Left renal cortex interstitium (tissue), 4 donors: ENCODE measurements at places on chromosomes 6 and 20.

DNA sequence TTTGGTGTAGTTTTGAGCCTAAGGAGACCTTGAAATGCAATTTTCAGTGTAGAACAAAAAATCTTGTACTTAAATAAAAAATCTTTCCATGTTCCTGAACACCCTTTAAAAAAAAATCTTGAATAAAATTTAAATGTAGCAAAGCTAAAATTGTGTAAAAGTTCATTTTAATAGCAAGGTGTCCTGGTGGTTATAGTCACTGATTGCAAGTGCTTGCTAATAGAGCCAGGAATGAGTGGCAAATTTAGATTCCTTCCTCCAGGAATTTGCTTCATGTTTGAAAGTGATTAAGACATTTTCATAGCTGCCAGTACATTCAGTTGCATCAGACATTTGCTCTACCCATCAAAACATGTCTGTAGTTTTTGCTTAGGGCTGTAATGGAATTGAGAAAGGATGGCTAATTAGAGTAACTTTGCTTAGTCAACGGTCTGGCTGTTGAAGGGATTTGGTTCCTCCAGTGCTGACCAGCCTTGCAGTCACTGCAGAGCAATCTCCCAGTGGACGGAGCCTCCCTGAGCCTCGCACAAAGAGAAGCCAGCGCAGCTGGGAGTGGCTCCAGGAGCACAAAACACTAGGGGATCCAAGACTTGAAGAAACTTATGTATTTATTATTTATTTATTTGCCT is 36.5 kb downstream of the AKAP12 start:
- DNase-seq: no peak

- no peak for DNase-seq
These were observed 218.9 kb downstream of the PLCB4 start for GRCh38 chr20:9287826-9288225.

DNA sequence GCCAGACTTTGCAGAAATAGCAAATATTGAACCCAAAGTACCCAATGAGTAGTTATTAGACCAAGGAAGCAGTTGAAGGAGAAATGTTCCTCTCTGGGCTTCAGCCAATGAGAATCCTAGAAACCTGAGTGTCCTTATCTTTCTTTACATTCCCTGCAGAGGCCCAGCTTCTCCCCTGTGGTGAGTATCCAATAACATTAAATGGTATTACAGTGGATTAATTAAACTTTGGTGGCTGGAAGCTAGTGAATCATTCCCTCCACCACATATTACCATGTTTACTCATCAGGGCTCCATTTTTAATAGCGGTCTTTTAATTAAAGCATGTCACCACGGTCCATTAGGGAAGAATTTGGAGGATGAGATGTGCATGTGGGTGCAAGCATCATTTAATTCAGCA is 74.0 kb downstream of the UNC5CL start:
- no peak for DNase-seq

DNA sequence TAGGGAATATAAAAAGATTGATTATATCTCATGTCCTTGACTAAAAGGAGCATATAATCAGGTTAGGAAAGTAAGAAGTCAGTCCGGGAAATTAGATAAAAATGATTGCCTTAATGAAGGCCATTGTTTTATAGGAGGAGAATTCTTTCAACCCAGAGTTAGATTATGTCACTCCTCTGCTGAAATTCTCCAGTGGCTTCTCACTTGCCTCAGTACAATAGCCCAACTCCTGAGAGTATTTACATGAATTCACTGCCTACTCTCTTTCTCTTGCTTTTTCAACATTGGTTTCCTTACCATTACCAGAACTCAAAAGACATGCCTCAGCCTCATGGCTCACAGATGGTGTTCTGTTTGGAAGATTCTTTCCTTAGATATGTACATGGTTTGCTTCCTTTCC is 114.9 kb downstream of the EPHA7 start:
- DNase-seq: no peak

GRCh38 chr6:121828146-121828886 is 392.9 kb downstream of the GJA1 start:
- DNase-seq: no peak

DNA sequence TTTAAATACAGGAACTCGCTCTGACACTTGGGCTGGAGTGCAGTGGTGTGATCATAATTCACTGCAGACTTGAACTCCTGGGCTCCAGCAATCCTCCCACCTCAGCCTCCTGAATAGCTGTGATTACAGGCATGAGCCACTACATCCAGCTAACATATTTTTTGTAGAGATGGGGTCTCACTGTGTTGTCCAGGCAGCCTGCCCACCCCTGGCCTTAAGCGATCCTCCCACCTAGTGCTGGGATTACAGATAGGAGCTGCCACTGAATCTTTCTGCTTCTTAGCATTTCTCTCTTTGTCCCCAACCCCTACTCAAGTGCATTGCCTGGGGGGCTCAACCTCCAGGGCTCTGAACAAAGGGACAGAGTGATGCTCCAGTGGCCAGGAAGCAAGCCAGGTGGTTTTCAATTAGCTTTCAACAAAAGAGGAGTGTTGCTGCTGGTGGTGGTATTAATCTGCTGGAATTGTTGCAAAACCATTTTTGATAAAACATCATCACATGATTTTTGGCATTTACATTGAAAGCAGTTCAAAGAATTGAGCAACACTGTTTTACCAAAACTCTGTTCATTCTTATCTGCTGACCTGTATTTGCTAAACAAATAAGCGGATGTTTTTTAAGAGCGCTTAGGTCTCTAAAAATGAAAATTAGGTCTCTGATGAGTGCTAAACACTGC is 40.4 kb upstream of the BPIFA2 start:
- DNase-seq: no peak

- DNase-seq: peak; percentile 11
These were observed 315.2 kb downstream of the TFAP2A start for GRCh38 chr6:10099529-10100140.

GRCh38 chr6:80376411-80376810 is 269.9 kb downstream of the BCKDHB start:
- DNase-seq: no peak

- no peak for DNase-seq
These were observed 56.9 kb downstream of the IRF4 start for GRCh38 chr6:448296-449056.

- no peak for DNase-seq
These were observed 21.3 kb upstream of the CEP85L start for GRCh38 chr6:118672678-118673077.

DNA sequence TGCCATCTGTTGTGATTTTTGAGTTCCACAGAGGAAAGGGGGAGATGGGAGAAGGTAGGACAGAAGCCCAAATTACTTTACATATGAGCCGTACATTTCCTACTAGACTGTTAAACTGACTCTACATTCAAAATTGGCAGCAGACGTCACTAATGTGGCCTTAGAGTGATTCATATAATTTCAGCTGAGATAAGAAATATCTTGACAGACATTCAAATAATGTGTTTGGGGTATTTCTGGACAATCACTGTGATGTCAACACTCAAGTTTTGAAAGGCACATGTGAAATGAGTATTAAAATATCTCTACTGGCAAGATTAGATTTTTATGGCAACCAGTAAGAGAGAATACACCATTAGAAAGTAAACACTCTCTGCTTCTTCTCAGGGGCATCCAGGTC is 104.0 kb downstream of the MTFR2 start:
- DNase-seq: no peak

DNA sequence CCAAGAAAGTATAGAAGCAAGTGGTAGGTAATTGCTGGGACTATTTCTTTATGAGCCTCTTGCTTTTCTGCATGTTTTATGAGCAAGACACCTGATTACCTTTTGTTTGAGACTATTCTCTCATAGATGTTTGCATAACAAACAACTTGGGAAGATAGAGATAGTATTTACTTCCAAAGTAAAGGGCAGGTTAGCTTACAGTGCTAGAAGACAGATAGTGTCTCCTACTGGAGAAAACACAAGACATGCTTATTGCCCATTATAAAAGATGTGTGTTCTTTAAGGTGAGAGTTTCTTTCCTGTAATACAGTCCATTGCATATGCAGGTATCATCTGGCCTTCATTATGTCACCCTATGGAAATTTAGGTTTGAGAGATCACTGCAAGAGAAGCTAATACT is 174.2 kb upstream of the FUT9 start:
- DNase-seq: no peak

DNA sequence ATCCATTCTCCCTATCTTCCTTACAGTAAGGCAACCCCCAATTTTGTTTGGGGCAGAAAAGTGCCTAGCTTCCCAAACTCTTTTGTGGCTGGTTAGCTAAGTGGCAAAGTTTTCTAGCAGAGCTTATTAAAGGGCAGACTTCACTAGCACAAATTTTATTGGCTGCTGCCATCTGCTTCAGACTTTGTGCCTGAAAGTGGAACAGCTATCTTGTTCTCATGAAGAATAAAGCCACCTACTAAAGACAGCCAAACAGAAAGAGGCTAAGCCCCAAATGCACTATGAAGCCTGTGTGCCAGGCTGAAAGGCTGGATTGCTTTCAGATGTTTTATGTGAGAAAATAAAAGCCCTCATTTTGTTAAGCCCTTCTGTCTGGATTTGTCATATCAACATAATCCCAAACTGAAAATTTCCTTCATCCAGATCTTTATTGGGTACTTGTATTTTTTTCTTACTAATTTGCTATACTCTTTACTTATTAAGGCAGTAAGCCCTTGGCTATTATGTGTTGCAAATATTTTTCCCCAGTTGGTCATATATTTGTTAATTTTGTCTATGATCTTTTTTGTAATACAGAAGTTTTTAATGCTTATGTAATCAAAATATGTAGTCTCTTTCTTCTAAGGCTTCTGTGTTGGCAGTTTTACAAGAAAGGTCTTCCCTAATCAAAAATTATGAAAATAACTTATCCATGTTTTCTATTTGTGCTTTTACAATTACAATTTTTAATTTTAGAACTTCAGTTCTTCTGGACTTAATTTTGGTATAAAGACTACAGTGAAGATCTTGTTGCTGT is 191.1 kb downstream of the TASP1 start:
- DNase-seq: no peak

DNA sequence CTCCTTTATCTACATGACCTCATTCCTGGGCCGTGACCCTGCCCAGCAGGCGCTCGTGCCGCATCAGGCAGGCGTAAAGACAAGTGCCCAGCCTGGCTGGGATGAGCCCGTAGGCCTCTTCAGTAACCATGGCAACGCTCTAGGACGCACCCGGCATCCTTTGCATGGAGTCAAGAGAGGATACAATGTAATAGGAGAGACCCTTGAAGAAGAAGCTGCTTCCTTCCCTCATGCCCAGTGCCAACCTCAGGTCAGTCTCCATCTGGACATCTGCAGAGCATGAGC is 5.0 kb upstream of the LSM14B start:
- DNase-seq: no peak

GRCh38 chr20:36462440-36463211 is 78.7 kb upstream of the MYL9 start:
- DNase-seq: no peak

DNA sequence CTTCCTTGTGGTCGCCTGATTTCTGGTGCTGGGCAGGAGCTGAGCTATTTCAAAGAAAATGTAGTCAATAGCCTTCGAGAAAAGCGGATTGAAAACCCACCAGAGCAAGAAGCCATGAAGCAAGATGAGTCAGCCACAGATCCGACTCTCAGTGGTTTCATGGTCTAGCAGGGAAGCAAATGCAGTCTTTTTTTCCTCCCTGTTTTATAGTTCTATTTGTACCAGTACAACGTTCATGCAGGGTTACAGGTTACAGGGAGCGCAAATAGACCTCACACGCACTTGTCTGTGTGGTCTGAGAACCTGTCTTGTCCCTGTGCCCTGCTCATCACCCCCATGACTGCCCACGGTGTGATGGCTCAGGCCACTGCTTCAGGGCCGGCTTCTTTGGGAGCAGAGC is 309.8 kb upstream of the SUPT3H start:
- no peak for DNase-seq

- no peak for DNase-seq
These were observed at the start of gene HMGCLL1 for GRCh38 chr6:55578537-55579363. Gene HMGCLL1 (minus strand): TSS chr6:55579192. CDS start chr6:55579055, 137 bp downstream.

DNA sequence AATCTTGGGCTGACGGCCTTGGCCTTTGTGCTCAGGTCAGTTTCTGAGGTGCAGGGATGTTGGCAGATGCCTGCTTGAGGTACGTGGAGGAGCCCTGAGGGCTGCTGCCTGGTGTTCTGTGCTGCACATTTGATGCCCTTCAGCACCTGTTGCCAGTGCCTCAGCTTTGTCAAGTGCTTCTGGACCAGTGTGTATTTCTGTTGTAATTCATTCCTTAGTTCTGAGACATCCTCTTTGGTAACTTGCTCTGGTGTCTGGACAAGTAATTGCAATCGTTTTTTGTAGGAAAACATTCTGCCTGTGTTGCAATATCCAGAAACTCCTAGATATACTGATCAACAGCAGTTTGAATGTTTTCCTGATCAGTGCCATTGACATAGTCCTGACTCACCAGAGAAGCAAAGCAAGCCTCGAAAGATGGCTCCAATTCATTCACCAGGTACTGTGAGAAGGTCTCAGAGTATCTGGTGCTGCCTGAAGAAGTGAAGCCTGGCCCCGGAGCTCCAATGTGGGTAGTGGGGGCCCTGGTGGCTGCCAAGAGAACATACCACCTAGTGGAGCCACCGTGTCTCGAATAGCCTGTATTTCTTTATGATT is 26.7 kb downstream of the ZNF337 start:
- DNase-seq: no peak

DNA sequence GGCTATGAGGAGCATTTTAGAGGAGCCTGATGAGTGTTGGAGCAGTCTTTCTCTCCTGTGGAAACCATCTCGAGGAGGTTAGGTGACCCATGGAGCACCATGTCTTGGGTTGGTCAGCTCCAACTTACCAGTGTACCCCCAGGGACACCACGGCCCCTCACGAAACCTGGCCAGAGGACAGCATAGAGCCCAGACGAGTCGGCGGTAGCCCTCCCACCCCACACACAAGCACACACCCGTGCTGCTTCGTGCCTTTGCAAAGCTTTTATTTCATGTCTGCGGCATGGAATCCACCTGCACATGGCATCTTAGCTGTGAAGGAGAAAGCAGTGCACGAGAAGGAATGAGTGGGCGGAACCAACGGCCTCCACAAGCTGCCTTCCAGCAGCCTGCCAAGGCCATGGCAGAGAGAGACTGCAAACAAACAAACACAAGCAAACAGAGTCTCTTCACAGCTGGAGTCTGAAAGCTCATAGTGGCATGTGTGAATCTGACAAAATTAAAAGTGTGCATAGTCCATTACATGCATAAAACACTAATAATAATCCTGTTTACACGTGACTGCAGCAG is 53.6 kb downstream of the EZR start:
- DNase-seq: no peak

- no peak for DNase-seq
These were observed 8.9 kb downstream of the MANBAL start for GRCh38 chr20:37298190-37298939.

DNA sequence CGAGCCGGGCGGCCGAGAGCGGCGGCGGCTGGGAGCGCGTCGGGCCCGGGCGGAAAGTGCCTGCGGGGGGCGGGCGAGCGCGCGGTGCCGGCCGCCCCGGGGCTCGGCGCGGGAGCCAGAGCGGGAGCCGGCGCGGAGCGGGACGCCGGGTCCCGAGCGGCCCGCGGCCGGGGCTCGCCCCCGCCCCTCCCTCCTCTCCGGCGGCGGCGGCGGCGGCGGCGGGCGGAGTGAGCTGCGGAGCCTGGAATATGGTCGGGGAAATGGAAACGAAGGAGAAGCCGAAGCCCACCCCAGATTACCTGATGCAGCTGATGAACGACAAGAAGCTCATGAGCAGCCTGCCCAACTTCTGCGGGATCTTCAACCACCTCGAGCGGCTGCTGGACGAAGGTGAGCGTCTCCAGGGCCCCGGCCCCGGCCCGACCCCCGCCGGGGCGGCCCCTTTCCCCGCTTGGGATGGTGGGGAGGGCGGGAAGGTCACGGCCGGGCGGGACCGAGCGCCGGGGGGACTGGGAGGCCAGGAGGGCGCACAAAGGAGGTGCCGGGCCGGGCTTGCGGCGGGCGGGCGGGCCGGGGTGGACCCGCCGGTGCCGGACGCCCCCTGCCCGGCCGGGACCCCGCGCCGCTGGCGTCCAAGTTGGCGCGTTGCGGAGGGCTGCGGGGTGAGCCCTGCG is 565 bp downstream of the QKI start:
- no peak for DNase-seq
